ENCODE measurements at places on chromosomes 13 and 19.

DNA sequence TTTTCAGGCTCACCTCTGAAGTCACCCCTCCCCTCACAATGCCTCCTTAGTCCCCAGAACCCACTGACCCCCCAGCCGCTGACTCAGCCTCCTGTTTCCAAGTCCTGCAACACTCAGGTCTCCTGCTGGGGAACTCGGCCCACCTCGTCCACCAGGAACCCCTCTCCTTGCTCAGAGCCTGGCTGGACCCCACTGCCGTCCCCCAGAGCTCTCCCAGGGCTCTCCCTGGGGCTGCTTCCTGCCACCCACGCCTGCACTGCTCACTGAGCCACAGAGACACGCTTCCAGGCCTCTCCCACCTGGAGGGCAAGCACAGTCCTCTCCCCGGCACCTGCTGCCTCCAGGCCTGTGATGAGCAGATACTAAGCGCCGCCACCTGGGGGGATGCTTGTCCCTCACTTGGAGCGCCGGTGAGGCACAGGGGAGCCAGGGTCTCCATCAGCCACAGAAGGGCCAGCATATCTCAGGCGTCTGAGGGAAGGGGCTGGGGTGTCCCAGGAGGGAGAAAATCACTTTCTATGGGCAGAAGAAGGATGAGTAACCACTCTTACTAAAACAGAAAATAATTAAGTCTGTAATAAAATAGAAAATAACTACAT is 53.8 kb downstream of the KLF2 start:
- DNase-seq: no peak

- peak; percentile 89 for DNase-seq
These were observed 1505.1 kb upstream of the SLC10A2 start for GRCh38 chr13:104571161-104571892.

- DNase-seq: no peak
These were observed 10.0 kb downstream of the KDELR1 start for GRCh38 chr19:48381178-48381950.

- peak; percentile 50 for DNase-seq
These were observed 924 bp downstream of the TRAPPC5 start for GRCh38 chr19:7681340-7682174.

- no peak for DNase-seq
These were observed 12.8 kb upstream of the RASA3 start for GRCh38 chr13:114145256-114145655.

- no peak for DNase-seq
These were observed 147.3 kb downstream of the LHFPL6 start for GRCh38 chr13:39455521-39456175.

- no peak for DNase-seq
These were observed 104.4 kb downstream of the DNAJC15 start for GRCh38 chr13:43127827-43128226.

- DNase-seq: no peak
These were observed 16.8 kb upstream of the IGSF23 start for GRCh38 chr19:44596428-44597130.

- peak; percentile 4 for DNase-seq
These were observed 485 bp downstream of the CRYL1 start for GRCh38 chr13:20525144-20525600.

- DNase-seq: no peak
These were observed 1.3 kb upstream of the RSPH6A start for GRCh38 chr19:45816236-45817009.

- peak; percentile 28 for DNase-seq
These were observed 676 bp upstream of the ZNF574 start for GRCh38 chr19:42075364-42075615.

- DNase-seq: no peak
These were observed 8.3 kb downstream of the STXBP2 start for GRCh38 chr19:7645163-7645562.

- no peak for DNase-seq
These were observed 183.1 kb downstream of the LHFPL6 start for GRCh38 chr13:39419876-39420275.

GRCh38 chr13:95239283-95239682 is 62.0 kb downstream of the ABCC4 start:
- no peak for DNase-seq

DNA sequence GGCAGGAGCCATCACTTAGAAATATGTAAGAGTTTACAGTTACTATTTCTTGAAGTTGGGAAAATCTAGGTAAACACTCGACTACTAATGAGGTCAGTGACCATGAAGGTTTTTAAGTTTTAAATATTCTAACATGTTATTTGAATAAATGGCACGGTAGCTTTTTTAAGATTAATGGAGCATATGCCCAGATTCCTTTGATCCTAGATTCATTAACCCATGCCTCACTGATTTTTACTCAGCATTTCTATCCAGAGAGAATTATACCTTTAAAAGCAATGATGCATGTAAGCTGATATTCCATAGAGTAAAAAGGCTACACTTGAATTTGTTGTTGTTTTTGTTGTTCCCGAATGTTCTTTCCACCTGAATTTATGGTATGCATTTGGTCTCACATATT is 541.4 kb downstream of the DACH1 start:
- DNase-seq: no peak

DNA sequence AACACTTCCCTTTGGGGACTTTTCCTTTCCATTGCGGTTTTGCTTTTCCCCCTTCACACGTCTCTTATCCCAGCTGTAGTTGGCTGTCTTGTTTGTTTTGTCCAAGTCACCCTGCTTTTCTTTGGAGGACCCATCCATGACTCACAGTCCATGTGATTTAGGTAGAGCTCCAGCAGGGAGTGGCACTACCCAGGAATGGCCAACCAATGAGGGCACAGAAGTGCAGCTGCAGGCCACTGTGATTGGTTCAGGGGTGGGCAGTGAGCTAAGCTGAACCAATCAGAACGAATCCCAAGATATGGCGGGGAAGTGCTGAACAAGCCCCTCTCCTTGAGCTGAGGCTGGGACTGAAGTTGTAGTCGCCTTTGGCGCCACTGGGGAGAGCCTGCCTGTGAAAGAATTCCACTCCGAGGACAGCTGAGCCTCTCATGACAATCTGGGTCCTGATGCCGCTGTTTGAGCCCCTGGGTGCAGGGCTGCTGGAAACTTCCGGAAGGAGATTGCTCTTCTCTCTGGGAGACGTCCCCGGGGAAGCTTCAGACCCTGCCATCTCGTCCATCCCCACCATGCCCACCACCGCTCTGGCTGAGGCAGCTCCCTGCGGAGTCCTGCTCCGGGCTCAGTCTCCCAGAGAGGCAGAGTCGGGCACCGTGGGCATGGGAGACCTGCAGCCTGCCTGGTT is 62.9 kb upstream of the URI1 start:
- DNase-seq: peak; percentile 28

GRCh38 chr19:10289167-10289835 is 451 bp upstream of the ICAM5 start:
- DNase-seq: peak; percentile 41

DNA sequence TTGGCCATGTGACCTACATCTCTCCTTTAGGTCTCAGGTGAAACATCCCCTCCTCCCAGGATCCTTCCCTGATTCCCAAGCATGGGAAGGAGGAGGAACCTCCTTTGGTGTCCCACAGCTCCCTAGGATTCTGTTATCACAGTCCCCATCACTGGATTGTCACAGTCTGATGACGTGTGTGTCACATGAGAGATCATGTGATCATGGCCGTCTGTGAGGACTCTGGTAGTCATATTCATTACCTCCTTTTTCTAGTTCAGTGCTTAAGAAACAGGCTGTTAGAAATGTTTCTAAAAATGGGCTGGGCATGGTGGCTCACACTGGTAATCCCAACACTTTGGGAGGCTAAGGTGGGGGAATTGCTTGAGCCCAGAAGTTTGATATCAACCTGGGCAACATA is 3.0 kb downstream of the DHX34 start:
- no peak for DNase-seq

DNA sequence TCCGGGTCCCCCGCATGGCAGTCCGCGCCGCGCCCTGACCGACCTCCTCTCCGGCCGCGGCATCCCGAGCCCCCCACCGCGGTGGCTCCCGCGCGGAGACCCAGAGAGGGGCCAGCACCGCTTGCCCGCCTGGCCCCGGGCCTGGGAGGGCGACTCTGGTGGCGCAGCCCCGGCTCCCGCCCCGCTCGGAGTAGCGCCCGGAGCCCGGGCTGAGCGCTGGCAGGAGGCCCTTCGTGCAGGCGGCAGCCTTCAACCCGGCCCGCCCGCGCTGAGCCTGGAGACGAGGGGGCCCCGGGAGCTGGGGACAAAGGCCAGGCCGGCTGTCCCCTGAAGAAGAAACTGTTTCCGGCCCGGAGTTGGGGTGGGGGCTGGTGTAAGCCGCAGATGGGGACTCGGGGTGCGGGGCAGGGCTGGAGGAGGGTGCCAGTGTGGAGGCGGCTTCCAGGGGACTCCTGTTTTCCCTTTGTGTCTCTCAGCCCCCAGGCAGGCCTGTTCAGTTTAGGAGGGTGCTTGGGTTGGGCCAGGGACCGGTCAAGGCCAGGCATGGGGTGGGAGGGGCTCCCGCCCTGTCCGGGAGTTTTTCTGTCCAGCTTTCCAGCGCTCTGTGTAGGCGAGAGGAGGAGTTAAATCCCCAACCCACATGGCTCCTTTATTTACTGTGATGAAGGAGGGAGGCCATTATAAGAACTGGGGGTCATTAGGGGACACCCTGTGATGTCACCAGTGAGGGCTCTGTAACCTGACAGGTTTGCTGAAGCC is 935 bp downstream of the LRP3 start:
- DNase-seq: no peak

GRCh38 chr19:45467115-45467455 is 711 bp upstream of the FOSB start:
- DNase-seq: no peak

DNA sequence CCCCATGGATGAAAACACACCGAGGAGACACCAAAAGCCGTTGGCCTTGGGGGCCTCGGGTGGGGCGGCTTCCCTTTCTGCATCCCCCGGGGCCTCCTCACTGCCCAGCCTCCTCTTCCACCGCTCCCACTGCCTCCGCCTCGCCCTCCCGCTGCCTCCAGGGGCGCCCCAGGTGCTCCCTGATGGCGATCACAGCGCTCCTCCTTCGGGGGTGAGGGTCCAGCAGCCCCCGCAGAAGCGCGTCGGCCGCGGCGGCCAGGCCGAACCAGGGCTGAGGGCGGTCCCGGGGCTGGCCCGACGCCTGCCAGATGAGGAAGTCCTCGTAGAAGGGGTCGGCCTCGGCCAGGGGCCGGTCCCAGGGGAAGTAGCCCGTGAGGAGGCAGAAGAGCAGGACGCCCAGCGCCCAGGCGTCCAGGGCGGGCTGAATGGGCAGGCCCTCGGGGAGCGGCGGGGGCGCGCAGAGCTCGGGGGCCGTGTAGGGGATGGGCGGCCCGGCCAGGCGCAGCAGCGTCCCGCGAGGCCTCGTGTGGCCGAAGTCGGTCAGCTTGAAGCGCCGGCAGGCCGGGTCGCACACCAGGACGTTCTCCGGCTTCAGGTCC is 7.2 kb downstream of the SBK2 start:
- DNase-seq: no peak

GRCh38 chr13:52896827-52897659 is 48.6 kb upstream of the PCDH8 start:
- peak; percentile 5 for DNase-seq

DNA sequence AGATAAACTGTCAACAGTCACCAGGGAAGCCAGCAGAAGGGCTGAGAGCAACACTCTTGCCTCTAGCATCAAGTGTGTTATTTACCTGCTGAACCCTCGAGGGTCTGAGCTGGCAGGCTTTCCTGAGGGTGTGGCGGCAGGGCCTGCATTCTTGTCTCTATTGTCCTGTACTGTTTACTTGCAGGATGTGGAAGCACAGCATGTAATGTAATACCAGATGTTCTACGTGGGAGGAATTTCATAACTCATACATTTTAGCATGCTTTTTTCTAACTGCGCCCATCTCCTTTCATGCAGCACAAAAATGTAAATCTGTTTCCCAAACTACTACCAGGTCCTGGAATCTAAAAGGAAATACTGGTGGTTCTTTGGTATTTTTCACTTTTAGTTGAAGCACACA is 153.1 kb downstream of the RGCC start:
- DNase-seq: peak; percentile 98

- no peak for DNase-seq
These were observed 46.4 kb upstream of the SHKBP1 start for GRCh38 chr19:40530091-40530901.

GRCh38 chr13:111865826-111866225 is 201.1 kb upstream of the SOX1 start:
- no peak for DNase-seq

GRCh38 chr13:101698400-101698799 is 245.9 kb downstream of the ITGBL1 start:
- peak; percentile 5 for DNase-seq

DNA sequence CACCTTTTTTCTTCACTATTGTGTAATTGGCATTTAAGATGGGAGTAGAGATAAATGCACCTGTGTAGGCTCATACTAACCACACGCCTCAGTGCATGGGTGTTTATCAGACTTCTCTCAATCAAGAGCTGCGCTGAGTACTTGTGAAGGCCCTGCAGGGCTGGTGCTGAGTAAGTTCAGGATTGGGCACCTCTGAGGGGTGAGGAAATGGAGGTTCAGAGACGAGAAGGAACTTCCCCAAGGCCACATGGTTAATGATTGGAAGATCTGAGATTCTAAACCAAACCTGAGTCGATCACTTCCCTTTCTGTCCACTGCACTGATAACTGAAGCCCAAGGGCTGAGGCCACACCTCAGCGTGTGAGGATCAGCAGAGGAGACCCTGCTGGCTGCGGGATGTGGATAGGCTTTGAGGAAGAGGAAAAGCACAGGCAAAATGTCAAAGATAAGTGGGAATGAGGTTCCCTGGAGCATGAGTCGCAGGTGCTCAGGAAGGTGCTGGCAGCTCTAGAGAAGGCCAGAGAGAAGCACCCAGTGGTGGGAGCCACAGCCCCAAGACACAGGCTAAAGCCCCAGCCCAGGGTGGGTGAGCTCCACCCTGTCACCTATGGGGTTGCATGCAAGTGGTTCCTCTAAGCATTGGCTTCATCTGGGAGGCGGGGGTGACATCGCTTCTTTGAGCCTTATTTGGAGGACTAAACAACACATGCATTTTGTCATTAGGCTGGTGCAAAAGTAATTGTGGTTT is 32.3 kb upstream of the GJB6 start:
- no peak for DNase-seq

DNA sequence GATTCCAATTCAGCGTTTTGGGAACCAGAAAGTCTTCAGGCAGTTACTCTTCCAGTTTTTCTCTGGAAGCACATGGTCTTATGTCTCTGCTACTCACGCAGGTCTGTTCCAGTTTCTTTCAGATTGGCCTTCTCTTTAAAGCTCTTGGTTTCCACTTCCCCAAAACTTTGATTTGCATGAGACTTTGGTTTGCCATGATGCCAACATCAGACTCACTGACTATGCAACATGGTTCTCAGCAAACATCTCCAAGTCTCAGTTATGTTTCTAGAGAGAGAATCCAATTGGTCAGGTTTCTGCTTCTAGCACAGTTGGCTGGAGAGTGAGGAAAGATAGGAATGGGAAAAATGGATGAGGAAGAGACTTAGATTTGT is 3.1 kb downstream of the AKAP11 start:
- DNase-seq: no peak

GRCh38 chr19:41869374-41869955 is 7.6 kb upstream of the CD79A start:
- DNase-seq: no peak

Measured in bronchial epithelial cell (primary cell).